Posterior vena cava (tissue), 2 donors: ENCODE measurements at places on chromosomes 16 and 17. TPM values are rescaled to one million over a fixed set of nuclear protein-coding genes. Genes with fewer than 3 reads are reported as not detected.

DNA sequence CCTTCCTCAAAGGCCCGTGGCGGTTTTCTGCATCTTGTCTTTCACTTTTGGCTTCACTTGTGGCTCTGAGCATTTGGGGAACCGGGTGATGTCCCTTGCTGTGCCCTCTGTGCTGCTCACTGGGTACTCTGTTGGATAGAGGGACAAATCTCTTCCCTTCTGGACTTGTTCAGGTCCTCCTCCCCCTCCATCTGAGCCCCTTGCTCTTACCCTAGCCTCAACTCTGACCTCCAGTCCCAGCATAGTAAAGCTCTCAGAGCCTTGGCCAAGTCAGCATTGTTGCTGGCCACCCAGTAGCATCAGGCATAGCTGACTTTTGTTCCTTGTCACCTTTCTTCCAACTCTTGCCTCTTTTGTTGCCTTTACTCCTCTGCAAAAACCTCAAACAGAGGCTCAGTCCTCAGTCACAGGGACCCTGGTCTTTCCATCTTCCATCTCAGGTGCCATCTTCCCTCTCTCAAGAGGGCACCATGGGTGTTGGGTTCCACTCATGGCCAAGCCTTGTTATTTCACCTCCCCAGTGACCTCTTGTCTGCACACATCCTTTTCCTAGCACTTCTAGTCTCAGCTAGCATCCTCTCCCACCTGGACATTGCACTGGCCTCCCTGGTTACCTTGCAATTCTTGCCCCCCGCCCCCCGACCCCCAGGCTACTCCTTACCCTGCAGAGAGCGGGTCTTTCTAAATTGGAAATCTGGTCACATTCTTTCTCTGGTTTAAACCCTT lies 393 bp upstream of the PSMB10 start:
- no peak for DNase-seq

DNA sequence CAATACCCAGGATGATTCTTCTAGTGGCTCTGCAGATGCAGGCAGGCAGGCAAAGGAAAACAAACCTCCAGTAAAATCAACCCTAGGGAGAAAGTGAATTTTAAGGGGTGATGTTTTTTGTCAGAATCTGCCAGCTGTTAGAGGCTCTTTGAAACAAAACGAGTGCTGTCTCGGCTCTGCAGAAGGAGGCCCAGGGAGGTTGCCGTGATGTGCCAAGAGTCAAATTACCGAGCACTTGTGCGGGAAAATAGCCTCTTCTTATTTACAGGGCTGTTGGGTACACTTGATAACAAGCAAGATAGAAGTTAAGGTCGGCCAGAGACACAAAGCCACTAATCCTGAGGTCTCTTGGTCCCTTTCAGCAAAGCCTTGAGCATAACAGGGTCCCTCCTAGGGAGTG lies 68.9 kb upstream of the EEF2KMT start:
- DNase-seq, result no peak

GRCh38 chr16:67456391-67457081 lies 24.4 kb downstream of the ATP6V0D1 start:
- DNase-seq, result peak; percentile 92

DNA sequence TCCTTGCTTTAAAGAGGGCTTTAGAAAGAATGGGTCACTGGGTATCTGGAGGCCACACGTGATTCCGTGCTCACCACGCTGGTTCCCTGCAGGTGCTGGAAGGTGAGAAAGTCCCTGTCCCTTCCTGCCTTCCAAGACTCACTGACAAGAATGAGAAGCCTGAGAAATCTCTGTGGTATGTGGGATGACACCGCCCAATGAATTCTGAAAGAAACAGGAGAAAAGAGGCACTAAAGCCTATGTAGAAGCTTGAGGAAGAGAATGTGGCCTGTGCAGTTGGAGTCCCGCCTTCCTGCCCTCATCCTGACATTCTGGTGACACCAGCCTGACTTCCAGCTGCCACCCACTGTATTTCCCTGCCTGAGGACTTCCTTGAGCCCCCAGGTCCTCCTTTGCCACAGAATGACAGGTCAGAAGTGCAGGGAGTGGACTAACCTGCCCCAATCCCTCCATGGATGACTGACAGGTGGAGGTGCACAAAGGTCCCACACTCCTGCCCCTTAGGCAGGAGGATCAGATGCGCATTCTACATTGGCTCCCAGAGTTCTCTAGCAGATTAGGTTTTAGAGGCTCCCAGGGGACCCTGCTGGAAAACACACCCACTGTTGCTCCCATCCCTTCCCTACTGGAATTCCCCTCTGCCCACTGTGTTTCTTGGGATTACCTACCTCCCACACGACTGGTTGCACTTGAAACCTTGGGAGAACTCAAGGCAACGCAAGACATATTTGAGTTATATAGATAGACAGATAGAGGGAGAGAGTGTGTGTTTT lies 38.6 kb upstream of the TENT4B start:
- no peak for DNase-seq

GRCh38 chr17:50203086-50203485 lies 1.7 kb upstream of the COL1A1 start:
- DNase-seq, result peak; percentile 81

KRT36 gene
- not detected for total RNA-seq

RILP gene
- 13.0 TPM for total RNA-seq

SDK2 gene
- total RNA-seq, result 1.4 TPM

TMEM92 gene
- total RNA-seq, result 0.60 TPM

HSF4 gene
- 40.1 TPM for total RNA-seq
